ENCODE measurements at places on chromosomes 6 and 20.

DNA sequence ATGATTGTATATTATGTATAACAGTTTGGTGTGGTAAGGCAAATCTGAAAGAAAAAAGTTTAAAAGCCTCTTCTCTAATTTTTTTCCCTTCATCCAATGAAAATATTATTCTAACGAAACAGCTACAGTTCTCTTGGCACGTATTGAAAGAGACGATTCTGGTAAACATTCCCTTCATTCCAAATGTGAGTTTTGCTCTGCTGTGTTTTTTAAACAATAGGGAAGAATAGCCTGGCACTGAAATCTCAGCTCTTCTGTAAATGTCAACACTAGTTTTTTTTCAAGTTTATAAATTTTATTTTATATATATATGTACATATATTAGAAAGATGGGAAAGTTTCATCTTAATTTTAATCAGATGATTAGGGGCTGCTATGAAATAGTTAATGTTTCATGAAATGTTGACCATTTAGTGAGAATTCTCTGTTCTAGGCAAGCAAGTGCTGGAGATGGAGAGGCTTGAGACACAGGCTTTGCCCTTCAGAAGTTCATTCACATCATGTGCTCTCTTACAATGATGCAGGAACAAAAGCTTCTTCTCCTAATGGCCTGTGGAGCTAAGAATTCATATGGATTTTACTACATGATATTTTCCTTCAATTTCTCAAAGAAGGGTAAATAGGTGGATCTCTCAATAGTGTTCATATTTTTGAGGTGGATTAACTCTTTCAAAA, 4.1 kb downstream of the PAQR8 start:
- DNase-seq, result no peak

GRCh38 chr6:125533710-125534397, 215.6 kb upstream of the HEY2 start:
- no peak for DNase-seq

DNA sequence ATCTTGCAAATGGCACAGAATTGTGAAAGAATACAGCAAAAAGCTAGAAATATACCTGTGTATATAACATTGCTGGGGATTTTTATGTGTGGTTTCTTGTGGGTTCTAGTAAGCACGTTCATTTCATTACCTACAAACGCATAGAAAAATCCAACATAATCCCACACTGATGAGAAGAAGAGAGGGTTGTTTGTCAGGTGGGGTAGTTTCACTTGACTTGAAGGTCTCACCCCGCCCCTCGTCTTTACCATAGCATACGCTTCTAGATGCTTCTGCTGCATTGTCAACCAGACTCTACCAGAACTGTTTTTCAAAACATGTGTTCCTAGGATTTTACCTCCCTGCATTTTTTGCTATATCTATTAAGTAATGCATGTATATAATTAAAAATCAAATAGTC, 284.1 kb upstream of the TAB2 start:
- no peak for DNase-seq

- DNase-seq, result no peak
These were observed 107.0 kb upstream of the BMP2 start for GRCh38 chr20:6660441-6660840.

- DNase-seq, result no peak
These were observed 3.9 kb downstream of the HEY2 start for GRCh38 chr6:125753218-125753936.

- DNase-seq, result no peak
These were observed 390.6 kb upstream of the ID4 start for GRCh38 chr6:19446570-19446969.

DNA sequence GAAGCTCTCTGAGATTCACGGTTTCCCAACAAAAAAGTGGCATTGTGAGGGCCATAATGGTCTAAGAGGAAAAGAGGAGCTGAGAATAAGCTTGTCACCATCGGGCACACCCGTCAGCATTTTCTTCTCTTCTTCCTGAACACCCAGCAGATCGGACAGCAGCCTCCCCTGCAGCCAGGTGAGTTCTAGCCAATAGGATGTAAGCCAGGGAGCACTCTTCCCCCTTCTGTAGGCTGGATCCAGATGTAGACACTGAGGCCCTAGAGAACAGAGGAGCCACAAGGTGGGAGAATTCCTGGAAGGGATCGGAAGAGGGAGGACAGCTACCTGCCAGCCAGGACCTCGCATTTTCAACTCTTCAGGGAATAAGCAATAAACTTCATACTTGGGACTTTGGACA, 228.0 kb downstream of the SYNDIG1 start:
- peak; percentile 20 for DNase-seq
